ENCODE measurements at places on chromosomes 6 and 20. TPM values are rescaled to one million over a fixed set of nuclear protein-coding genes. Genes with fewer than 3 reads are reported as not detected.

The TTLL9 gene
- total RNA-seq, result not detected

The MOG gene
- total RNA-seq, result not detected

The TMEM14B gene
- total RNA-seq, result 63.9 TPM

The TPX2 gene
- total RNA-seq, result 23.9 TPM

The GNRH2 gene
- 27.0 TPM for total RNA-seq

All from hepatocyte (in vitro differentiated cells).